ENCODE measurements at places on chromosomes 7 and 10.

DNA sequence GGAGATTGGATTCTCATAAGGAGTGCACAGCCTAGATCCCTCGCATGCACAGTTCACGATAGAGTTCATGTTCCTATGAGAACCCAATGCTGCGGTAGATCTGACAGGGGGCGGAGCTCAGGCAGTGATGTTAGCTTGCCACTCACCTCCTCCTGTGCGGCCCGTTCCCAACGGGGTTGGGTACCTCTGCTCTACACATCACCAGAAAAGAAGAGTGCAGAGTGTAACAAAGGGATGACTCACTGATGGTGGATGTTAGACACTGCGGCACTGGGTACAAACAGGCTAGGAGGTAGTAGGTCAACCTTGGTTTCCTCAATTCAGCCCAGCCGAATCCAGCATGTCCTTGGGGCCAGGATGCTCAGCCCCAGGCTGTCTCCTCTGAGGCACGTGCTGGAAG, 66.8 kb upstream of the CHST15 start:
- no peak for DNase-seq

DNA sequence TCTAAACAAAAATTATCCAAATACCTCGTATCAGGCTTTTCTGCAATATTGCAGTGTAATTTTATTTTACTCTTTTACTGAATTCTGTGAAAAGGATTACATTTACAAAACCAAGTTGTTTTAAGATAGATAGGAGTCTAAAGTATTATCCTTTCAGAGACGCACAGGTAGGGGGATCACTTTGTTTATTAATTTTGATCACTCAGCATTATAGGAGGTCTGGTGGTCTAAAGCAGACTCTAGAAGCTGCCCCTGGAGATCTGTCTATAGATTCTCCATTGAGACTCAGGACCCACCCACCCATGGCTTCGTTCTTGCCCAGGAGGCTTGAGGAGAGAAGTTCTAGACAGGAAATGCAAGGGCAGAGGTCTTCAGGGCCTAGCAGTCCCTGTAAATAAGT, 223.4 kb upstream of the YAE1 start:
- DNase-seq: no peak

- no peak for DNase-seq
Measured at GRCh38 chr10:98416606-98417388, 1.8 kb upstream of the PYROXD2 start.

DNA sequence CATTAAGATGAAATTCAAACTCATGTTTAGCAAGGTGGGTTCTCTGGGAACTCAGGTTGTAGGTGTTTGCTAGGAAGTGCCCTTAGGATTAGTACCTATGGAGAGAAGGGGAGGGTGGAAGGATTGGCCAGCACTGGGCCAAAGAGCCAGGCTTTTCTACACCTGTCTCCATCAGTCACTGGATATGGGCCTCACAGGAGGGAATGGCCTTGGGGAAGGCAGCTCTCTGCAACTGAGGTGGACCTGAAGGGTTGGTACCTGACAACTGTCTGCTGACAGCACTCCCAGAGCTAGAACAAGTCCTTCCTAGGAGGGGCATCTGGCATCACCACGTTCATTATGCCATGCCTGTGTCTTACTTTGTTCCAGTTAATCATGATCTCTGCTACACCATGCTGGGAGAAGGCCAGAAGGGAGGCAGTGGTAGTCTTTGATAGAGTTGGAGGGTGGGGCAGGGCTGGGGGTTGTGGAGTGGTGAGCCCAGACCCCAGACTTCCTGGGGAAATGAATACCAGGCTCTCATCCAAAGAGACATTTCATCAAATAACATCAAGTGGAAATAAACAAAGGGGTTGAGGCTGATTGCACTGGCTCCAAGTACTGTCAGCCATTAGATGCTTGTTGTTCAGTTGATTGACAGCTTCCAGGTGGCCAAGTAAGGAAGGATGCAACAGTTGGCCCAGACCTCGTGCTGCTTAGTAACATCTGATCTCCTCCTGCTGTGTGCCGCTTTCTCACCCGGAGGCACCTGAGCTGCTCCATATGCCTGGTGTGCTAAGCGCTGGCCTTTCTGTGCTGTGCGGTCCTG, 70.6 kb upstream of the PIK3CG start:
- DNase-seq: no peak

- no peak for DNase-seq
Measured at GRCh38 chr7:20301311-20301939, 29.3 kb upstream of the ITGB8 start.

DNA sequence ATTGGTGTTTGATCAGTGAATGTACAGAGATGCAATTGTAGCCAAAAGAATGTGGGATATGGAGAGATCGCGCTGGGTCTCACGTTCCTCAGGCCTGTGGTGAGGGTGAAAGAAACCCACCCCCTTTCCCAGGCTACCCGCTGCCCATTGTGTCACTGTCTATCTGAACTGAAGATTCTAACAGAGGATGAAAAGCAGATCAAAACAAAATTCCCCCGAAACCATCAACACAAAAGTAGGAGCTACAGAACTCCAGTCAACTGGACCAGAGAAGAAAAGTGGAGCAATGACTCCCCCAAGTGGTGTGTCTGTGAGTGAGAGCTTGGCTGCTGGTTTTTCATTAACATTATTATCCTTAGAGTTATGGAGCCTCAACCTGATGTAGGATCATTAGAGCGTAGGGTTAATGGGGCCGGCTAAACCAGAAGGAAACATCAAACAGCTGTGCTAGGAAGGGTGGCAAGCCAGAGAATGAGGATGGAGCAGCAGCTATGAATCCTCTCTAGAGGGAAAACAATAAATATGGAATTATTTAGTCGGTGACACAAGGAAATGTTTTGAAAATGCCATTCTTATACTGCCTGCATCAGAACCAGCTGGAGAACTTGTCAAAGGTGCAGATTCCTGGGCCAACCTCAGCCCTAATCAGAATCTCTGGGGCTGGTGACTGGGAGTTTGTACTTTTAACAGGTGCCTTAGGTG, 38.3 kb downstream of the AKR1B1 start:
- no peak for DNase-seq

DNA sequence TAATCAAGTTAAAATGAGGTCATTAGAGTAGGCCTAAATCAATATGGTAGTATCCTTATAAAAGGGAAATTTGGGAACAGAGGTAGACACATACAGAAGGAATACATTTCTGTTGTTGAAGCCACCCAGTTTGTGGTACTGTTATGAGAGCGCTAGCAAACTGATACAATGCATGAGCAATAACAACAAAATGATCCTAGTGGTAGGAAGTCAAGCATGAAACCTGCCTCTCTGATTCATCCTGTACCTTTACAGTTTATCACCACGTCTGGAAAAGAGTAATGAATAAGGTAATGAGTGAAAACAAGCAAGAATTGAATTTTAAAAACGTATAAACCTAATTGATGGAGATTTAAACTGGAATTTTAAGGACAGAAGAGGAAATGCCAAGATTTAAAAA, 217.2 kb downstream of the PCLO start:
- no peak for DNase-seq
